NCI-H460 (cell line): ENCODE measurements at places on chromosomes 5 and 9.

DNA sequence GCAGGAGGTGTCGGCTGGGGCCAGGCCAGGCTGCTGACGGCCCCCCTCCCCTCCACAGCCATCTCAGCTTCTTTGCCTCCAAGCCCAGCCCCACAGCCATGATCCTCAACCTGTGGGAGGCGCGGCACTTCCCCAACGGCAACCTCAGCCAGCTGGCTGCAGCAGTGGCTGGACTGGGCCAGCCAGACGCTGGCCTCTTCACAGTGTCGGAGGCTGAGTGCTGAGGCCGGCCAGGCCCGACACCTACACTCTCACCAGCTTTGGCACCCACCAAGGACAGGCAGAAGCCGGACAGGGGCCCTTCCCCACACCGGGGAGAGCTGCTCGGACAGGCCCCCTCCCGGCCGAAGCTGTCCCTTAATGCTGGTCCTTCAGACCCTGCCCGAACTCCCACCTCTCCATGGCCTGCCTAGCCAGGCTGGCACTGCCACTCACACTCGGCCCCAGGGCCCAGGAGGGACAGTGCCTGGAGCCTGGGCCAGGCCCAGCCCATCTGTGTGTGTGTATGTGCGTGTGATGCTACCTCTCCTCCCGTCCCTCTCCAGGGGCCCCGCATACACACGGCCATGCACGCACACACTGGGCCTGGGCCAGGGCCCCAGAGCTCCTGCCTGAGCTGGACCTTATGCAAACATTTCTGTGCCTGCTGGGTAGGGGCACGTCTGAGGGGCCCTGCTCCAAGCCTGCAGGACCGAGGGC, 19.3 kb downstream of the HK3 start:
- no peak for DNase-seq

GRCh38 chr5:79837761-79838551, 148.3 kb downstream of the CMYA5 start:
- no peak for DNase-seq

DNA sequence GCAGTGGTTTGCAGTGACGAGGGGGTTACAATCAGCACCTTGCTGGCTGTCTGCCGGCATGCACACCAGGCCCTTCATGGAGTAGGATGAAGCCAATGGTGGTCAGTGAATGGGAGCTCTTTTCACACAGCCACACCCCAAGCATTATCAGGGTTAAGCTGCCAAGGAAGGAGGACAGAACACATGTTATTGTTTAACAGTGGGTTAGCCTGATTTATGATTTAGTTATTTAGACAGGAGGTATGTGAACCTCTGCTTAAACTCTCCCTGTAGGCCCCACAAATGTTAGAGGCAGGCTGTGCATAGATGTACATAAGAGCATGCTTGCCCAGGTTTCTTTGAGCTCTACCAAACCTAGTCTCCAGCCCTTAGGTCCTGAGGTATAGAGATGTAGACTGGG, 262.9 kb downstream of the SPOCK1 start:
- no peak for DNase-seq

GRCh38 chr9:1832960-1833359, 182.2 kb upstream of the SMARCA2 start:
- DNase-seq, result no peak

DNA sequence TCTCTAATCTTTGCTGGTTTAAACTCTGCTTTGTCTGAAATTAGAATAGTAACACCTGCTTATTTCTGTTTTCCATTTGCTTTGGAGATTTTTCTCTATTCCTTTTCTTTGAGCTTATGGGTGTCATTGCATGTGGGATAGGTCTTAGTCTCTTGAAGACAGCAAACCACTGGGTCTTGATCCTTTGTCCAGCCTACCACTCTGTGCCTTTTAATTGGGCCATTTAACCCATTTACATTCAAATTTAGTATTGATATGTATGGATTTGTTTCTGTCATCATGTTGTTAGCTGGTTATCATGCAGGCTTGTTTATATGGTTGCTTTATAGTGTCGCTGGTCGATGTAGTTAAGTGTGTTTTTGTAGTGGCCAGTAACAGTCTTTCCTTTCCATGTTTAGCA, 914.7 kb downstream of the MAT2B start:
- DNase-seq, result no peak

GRCh38 chr9:130860458-130861316, 25.6 kb downstream of the ABL1 start:
- peak; percentile 82 for DNase-seq

- DNase-seq, result no peak
These were observed 184.2 kb upstream of the TBCA start for GRCh38 chr5:77960305-77960704.

GRCh38 chr9:37977851-37978480, 74.0 kb upstream of the SLC25A51 start:
- no peak for DNase-seq

DNA sequence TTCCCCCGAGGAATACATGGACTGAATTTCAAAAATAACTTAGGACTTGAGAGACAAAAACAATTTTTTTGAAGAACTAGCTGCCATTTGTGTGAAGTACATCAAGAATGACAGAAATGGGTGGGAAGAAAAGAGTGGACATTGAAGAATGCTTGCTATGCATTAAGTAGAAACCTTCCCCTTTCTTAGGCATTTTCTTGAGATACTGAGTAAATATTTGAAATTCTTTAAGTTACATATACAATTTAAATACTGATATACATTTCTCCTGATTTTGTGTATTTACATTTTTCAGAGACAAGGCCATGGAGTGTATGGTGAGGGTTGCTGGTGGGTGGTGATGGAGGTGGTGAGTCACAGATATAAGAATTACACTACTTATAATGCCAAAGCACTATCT, 319.3 kb upstream of the ADAMTSL1 start:
- DNase-seq, result no peak

GRCh38 chr5:9573796-9574195, 27.9 kb upstream of the SEMA5A start:
- DNase-seq, result no peak

- DNase-seq, result no peak
These were observed 522 bp downstream of the BHMT start for GRCh38 chr5:79111960-79112702.

DNA sequence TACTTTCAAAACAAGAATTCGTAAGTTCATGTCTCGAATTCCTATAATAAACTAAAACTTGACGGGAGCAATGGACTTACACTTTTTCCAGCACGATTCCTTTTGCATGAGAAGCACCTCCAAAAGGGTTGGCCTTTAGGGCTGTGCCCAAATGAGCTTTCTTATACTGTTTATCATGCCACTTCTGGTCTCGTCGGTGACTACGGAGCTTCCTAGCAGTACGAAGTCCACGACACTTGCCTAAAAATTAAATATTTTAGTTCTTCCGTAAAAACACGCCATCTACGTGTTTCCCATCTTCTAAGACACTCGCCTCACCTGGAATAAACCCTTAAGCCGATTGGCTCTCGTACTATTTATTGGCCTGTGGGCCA, 554 bp downstream of the RPS23 start:
- DNase-seq, result no peak

DNA sequence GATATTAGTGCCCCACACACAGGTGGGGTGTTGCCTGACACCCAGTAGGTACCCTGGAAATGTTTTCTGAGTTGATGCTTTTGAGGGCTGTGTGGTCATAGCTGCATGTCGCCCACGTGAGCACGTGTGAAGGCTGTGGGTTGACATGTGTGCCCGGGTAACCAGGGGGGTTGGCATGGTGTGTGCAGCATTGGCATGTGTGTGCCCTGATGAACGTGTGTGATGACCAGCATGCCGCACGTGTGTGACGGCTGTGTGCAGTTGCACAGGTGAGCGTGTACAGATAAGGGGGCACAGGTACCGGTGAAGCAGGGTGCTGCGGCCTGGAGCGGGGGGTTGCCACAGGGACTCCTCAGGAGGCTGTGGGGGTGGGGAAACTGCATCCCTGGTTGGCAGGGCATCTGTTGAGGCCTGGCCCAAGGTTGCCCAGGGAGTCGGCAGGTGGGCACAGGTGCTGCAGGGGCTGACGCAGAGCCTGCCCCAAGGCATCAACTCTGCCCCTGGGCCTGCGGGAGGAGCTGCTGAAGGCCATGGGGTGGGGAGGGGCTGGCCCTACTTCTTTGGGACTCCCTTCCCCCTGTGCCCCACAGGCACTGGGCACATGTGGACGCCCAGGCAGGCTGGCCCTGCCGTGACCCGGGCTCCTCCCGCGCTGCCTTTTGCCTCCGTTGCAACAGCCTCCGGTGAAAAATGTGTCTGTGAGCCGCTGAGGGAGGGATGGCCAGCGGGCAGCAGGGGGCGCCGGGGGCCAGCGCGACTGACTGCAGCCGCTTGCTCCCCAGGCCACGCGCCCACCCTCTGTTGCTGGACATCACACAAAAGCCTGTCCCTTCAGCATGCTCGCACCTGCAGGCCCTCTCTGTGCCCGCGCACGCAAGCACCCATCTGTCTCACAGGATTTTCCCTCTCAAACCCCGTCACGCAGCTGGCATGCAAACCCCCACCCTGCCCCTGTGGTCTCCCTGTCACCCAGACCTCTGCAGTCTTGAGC, 2.2 kb downstream of the UNC5A start:
- peak; percentile 24 for DNase-seq

DNA sequence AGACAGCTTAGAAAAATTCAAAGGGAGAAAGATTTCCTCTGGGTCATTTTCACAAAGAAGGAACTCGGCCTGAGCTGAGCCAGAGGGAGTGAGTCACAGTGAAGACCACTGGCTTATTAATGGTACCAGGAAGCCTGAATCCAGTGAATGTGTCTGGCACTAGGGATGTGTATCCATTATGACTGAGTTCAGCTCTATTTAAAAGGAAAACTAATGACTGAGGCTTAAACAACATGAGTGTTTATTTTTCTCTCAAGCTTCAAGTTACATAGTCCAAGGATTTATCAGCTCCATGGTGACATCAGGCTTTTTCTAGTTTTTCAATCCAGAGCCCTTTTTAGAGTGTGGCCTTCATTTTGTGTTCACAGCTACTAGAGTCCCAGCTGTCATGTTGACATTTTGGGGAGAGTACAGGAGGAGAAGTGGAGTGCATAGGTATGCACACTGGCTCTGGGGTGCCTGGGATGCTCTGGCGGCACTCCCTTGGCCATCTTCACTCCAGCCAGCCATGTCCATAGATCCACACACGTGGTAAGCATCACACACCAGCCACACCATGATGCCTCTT, 159.5 kb upstream of the ERCC6L2 start:
- no peak for DNase-seq

- DNase-seq, result no peak
These were observed 96.0 kb upstream of the SLC28A3 start for GRCh38 chr9:84436386-84437109.

- no peak for DNase-seq
These were observed 3.3 kb upstream of the FOXB2 start for GRCh38 chr9:77016121-77016525.

GRCh38 chr5:174626369-174626920, 97.9 kb upstream of the MSX2 start:
- DNase-seq, result no peak

DNA sequence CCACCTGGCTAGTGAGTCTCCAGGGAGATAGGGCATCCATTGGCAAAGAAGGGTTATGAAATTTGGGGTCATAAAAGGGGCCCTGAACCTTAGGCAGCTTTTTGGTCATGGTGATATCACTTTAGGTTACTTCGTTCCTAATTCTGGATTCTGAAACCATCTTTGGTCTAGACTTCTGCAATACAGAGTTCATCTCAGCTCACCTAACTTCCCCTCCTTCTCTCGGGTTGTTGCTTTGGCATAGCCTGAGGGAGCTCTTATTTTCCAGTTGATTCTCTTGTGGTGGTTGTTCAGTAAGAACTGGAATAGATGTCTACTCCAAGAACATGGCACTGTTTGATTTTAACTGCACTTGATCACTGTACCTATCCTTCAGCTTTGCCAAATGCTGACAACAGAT, 148.9 kb upstream of the RUSC2 start:
- DNase-seq, result no peak

- peak; percentile 70 for DNase-seq
These were observed 31.4 kb downstream of the COL15A1 start for GRCh38 chr9:98974994-98975712.

DNA sequence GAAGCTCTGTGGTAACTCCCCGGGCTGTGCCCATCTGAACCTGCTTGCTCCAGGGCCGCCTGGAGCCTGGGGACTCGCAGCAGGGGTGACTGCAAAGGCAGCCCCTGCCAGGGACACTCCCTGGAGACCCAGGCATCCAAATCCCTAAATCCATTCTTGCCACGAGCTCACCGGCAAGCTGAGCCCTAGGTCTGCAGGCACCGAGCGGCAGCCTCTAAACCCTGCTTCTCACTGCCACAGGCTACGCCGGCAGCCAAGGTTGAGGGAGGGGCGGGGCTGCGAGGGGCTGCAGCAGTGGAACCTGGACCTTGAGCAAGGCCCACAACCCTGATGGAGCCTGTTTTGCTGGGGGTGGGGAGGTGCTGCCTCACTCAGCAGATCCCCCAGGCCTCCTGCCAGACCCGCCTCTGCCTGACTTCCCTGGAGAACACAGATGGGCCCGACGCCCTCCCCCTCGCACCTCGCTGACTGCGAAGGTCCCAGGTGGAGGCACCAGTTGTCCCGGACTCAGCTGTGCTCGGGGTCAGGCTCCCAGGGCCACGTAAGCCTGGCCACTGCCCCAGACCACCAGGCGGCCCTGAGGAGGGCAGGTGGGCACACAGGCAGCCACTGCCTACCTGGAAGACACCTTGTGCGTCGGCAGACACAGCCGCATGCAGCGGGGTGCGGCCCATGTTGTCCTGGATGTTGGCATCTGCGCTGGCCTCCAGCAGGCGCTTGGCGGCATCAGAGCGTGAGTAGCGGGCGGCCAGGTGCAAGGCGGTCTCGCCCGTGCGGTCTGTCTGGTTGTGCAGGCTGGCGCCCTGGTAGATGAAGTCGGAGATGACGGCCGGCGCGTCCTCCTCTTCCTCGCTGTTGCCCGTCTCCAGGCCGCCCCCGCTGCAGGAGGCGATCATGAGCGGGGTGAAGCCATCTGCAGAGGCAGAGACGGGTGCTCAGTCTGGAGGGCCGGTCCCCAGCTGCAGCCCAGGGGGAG, 17.4 kb upstream of the SEC16A start:
- no peak for DNase-seq

DNA sequence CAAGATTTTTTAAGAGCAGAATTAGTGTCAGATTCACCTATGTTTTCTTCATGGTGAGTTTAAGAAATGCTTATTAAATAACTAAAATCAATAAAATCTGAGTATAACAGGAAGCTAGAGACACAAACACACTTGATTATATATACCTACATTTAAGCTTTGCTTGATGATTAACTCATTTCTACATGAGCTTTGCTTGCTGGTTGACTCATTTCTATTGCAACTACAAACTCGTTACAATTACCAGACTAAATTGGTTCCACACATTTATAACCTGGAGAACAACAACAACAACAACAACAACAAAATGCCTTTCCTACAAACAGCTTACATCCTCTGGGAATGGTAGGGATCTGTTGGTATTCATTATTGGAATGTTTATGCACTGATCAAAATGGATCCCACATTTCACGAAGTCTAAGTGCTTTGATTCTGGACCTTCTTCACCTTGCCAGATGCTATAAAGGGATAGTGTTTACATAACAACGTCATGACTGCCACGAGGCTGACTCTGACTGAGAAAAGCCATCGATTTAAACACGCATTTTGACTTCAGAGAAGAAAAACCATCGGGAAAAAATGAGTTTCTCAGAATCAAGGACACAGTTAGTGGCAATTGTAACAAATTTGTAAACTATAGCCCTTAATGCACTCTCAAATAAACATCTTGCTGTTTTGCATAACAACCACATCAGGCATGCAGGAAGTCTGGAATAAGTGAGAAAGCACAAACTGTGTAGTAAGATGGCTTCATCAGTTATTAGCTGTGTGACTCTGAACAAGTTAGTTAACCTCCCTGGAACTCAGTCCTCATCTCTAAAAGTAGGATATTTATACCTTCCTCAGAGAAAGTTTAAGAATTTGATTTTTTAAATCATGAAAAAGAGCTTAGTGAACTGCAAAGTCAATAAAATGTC, 49.8 kb downstream of the RASEF start:
- DNase-seq, result no peak

GRCh38 chr5:39948867-39949468, 524.2 kb upstream of the DAB2 start:
- DNase-seq, result peak; percentile 78
